MG63 (cell line): ENCODE measurements at places on chromosomes 11 and 22. TPM values are rescaled to one million over a fixed set of nuclear protein-coding genes. Genes with fewer than 3 reads are reported as not detected.

CWF19L2 gene
- total RNA-seq: 3.7 and 10.6 TPM in 2 replicates

ETS1 gene
- total RNA-seq: 69.8 and 70.5 TPM in 2 replicates

CARNS1 gene
- total RNA-seq: not detected in 2 replicates

GCAT gene
- 23.6 and 39.4 TPM in 2 replicates for total RNA-seq

P4HA3 gene
- total RNA-seq: not detected in 2 replicates

TMEM45B gene
- not detected in 2 replicates for total RNA-seq
